ENCODE measurements at places on chromosomes 5 and 9.

GRCh38 chr5:116452774-116453368 lies 121.8 kb downstream of the SEMA6A start:
- no peak for DNase-seq

DNA sequence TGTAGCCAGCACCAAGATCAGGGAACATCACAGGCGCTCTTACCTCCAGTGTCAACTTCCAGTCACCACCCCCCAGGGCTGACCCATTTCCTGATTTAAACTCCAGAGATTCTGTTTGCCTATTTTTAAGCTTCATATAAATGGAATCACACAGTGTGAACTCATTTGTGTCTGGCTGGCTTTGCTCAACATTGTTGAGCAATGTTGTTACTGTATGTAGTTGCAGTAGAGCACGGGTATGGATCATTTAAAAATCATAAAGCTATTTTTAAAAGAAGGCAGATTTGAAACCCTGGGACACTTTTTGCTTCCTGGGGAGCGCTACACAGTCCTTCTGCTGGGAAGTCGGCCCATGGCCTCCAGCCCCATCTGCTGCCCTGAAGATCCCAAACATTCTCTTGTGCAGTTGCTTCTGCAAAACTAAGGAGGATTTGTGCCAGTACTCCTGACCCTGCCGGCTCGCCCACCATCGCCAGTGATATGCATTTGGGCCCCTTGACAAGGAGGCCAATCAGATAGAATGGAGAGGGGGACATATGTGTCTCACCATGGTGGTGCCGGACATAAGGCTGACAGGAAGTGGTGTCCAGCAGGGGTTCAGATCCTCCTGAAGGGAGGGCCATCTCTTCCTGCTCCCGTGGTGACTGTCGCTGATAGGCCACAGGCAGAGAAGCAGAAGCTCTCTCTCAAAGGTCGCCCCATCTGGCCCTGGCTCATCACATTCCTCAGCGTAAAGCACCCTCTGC lies 13.3 kb downstream of the DCANP1 start:
- peak; percentile 33 for DNase-seq

DNA sequence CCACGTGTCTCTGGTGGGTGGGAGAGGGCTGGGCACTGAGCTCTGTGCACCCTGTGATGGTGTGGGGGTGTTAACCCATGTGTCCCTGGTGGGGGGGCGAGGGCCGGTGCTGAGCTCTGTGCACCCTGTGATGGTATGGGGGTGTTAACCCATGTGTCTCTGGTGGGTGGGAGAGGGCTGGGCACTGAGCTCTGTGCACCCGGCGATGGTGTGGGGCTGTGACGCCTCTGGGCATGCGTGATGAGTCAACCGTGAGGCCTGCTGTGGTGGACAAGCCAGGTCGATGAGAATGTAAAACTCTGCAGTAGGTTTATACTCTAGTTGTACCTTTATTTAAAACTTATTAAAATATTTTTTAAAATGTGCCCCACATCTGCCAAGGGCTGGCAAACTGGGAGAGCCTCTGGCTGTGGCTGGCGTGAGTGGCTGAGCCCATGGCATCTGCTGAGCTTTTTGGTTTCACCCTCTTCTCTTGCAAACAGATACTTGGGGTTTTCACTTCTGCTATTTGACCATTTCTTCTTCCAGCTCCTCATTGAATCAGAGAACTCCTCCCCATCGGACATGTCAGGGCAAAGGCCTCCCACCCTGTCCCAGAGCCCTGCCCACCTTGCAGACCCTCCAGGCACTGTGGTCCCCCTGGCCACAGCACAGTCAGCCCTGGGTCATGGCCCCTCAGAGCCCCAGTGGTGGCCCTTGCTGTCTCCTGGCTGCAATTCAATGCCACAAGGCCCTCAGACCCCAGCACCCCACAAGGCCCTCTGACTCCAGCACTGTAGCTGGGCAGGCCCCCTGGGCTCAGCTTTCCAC lies 18.5 kb upstream of the EXOC3 start:
- peak; percentile 26 for DNase-seq

GRCh38 chr9:120197605-120198004 lies 382.4 kb downstream of the CDK5RAP2 start:
- DNase-seq, result no peak

- no peak for DNase-seq
These were observed 227.1 kb downstream of the ARHGEF28 start for GRCh38 chr5:73853091-73853490.

- DNase-seq, result no peak
These were observed 38.8 kb downstream of the DNAJB5 start for GRCh38 chr9:35028341-35028740.

- DNase-seq, result no peak
These were observed 115.2 kb downstream of the RXRA start for GRCh38 chr9:134441227-134442084.

GRCh38 chr9:134051319-134051718 lies 16.5 kb downstream of the BRD3 start:
- no peak for DNase-seq

DNA sequence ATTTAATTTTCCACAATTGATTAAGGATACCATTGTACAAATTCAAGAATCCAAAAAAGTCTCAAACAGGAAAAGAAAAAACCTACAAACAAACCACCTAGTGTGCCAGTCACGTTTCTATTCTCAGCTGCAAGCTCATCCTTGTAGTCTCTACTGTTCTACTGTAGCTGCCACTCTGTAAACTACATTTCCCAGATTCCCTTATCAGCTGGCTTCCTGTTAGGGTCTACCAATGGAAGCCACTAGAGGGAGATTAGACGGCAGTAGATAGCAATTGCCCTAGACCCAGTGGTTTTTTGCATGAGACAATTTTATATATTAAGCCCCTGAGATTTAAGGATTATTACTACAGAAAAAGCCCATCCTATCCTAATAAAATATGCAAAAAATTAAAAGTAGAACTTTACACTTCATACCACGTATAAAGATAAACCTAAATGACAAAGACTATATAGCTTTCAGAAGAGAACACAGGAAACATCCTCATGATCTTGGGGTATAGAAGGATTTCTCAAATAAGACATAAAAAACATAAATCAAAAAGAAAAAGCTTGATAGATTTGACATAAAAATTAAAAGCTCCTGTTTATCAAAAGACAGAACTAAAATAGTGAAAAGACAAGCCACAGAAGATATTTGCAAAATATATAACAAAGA lies 37.4 kb downstream of the P4HA2 start:
- no peak for DNase-seq

GRCh38 chr5:81838307-81838906 lies 87.5 kb upstream of the SSBP2 start:
- DNase-seq, result no peak

DNA sequence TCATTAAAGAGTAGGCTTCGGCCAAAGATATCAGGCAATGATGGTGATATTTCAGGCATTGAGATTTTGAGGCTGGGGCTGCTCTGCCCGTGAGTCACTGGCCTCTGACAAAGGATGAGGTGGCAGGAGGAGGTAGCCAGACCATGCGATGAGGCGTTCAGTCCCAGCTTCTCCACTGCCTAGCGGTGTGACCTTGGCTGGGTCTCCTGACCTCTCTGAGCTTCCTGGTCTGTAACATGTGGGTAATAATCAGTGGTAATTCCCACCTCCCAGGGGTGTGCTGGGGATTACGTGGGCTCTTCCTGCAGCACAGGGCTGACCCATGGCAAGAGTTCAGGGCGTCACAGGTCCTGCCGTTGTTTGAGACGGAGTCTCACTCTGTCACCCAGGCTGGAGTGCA lies 73.2 kb upstream of the RAPGEF1 start:
- no peak for DNase-seq

DNA sequence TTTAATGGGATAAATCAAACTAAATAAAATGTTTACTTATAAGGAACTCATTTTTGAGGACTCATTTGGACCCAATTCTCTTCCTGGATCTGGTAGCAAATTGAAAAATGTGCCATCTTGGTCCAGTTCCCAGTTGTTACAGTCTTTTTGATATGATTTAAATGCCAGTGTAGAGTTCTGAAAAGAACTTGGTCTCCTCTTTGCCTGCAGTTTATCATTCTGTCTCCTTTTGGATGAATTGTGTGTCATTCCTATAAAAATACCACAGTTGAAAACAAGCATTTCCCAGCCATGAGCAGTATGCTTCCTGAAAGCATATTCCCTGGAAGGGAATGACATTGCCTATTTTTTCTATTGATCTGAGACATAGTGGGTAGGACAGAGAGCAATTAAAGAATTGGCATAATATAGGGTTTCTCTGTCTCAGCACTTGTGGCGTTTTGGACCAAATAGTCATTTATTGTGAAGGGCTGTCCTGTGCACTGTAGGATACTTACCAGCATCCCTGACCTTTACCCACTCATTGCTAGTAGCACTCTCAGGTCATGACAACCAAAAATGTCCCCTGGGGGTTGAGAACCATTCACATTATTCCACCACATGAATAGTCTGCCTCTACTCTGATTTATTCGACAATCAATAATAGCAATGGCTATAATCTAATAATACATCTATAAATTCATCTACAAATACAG lies 181.8 kb downstream of the NXNL2 start:
- no peak for DNase-seq

DNA sequence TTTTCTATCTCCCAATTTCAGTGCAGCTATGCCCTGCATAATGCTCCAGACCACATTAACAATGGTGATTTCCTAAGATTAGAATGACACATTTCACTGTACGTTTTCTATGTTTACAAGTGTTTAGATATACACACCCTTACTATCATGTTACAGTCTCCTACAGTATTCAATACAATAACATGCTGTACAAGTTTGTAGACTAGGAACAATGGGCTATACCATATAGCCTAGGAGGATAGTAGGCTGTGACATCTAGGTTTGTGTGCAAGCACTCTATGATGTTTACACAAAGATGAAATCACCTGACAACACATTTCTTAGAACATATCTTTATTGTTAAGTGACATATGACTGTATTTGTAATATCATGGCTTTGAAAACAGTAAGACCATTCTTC lies 1435.6 kb upstream of the NUDT12 start:
- DNase-seq, result no peak

- no peak for DNase-seq
These were observed 10.0 kb downstream of the MTAP start for GRCh38 chr9:21812415-21812814.

DNA sequence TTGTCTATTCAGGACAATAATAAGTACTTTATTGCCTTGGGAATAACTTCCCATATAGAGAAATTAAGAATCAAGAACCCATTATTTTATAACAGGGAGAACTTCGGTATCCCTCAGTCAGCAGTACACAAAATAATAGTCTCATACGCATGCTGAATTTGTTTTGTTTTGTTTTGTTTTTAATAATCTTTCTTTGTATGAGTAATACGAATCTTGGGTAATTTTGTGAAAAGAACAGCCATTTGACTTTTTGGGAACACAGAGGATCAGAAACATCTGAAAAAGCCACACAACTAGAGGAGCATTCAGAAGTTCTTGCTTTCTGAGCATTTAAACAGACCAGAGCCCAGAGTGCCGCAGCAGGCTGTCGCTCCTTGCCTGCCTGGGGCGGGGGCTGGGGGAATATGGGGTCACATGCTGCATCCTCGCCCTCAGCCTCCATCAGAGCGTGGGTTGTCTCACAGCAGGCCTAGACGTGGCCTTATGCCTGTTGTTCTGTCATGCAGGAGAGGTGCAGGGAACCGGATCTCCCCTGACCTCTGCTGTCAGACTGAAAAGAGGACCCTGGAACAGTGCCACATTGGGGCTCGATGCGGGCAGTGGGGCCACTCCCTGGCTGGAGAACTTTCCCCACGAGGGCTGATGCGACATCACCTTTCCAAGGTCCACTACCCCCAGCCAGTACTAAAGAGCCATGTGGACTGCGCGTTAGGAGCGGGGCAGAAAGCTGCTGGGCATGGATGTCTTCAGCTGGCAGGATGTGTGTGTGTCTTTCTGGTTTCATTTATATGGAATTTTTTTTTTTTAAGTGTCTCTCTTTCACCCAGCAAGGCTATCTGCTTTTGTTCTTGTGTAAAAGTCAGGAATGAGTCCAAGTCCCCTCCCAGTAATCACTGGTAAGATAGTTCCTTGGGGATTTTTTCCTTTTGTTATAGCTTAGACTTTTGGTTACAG lies 133.4 kb upstream of the OTULINL start:
- DNase-seq, result no peak

GRCh38 chr5:149389552-149390495 lies 10.7 kb upstream of the IL17B start:
- DNase-seq, result no peak

GRCh38 chr5:72523960-72524582 lies 16.9 kb upstream of the ZNF366 start:
- no peak for DNase-seq
